Mesenchymal stem cell (in vitro differentiated cells and primary cell): ENCODE measurements at places on chromosomes 16 and 17.

DNA sequence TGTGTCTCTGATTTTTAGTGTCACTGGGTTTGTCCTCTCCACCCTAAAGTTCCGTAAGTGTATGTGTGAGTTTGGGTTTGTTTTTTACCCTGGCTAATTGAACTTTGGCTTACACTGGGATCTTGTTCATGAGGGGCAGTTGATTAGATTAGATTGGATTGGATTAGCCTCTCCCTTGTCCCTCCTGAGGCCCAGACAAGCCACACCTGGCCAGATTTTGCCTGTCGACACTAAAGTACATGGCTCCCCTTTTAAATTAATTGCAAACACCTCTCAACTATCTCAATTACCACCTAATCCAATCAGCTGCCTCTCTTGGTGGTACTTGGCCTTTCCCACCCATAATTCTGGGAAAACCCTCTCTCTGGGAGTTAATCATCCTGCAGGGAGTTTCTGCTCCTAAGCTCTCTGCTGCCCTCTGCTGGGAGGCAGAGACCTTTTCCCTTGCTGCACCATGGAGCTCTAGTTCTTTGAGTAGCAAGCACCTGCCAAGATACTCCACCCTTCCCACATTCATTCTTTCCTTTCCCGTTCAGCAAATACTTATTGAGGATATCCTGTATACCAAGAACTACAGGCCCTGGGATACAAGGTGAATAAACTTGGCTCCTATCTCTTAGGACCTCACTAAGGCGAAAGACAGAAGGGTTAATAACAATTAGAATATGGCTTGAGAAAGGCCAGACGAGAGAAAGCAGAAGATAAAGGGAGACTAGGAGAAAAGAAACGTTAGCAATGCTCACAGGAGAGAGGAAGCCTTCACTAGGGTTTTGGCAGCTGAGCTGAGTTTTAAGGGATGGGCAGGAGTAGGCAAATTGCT, 60.0 kb upstream of the MPHOSPH6 start:
- peak; percentile 72 for DNase-seq

- no peak for DNase-seq
These were observed 69.1 kb upstream of the PMFBP1 start for GRCh38 chr16:72241008-72241407.

DNA sequence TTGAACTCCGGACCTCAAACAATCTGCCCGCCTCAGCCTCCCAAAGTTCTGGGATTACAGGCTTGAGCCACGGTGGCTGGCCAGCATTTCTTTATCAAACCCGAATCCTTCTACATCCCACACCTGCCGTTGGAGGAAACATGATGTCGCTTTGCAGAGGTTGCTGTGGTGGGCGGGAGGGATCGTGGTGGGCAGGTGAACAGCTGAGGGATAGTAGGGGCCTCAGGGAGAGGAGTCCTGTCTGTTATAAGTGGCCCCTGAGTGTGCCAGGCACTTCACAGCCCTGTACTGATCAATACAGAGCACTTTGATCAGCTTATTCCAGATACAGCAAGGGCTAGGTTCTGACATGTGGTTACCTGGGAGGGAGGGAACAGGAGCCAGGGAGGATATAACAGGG, 76.5 kb downstream of the CYLD start:
- DNase-seq = no peak

GRCh38 chr17:61253362-61253761, 146.3 kb upstream of the TBX2 start:
- no peak for DNase-seq

- DNase-seq = peak; percentile 9
These were observed 1.0 kb downstream of the MSI2 start for GRCh38 chr17:57257195-57257894.

DNA sequence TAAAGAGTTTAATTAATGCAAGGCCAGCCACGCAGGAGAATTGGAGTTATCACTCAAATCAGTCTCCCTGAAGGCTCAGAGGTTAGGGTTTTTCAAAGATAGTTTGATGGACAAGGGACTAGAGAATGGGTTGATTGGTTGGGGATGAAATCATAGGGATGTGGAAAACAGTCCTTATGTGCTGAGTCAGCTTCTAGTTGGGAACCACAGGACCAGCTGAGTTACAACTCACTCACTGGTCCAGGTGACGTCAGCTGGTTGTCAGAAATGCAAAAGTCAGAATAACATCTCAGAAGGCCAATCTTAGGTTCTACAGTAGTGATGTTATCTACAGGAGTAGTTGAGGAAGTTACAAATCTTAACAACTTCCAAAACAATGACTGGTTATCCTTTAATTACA, 47.6 kb downstream of the CPD start:
- no peak for DNase-seq

GRCh38 chr17:61442878-61443474, 9.2 kb upstream of the TBX4 start:
- DNase-seq = no peak

GRCh38 chr16:71350821-71351557, 7.5 kb upstream of the CALB2 start:
- DNase-seq = no peak

- DNase-seq = no peak
These were observed 16.2 kb downstream of the CCDC42 start for GRCh38 chr17:8728251-8728938.

- no peak for DNase-seq
These were observed 40.2 kb upstream of the BHLHA9 start for GRCh38 chr17:1229900-1230501.

DNA sequence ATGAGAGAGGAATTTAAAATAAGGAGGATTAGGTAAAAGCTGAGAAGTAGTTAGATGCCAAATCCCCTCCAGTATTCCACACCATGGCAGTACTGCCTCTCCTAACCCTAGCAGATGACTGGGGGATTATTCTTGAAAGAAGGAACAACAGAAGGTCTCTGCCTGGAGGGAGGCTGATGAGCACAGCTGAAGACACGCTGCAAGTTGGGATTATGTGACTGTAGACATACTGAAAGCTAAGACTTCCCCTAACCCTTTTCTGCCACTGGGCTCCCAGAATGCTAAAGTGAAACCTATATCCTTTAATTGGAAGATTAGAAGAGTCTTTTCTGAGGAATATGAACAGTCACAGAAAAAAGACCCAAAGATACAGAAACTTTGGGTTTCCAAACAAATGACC, 27.7 kb upstream of the SLC46A1 start:
- no peak for DNase-seq

- DNase-seq = no peak
These were observed 27.1 kb downstream of the PMP22 start for GRCh38 chr17:15238057-15238456.

DNA sequence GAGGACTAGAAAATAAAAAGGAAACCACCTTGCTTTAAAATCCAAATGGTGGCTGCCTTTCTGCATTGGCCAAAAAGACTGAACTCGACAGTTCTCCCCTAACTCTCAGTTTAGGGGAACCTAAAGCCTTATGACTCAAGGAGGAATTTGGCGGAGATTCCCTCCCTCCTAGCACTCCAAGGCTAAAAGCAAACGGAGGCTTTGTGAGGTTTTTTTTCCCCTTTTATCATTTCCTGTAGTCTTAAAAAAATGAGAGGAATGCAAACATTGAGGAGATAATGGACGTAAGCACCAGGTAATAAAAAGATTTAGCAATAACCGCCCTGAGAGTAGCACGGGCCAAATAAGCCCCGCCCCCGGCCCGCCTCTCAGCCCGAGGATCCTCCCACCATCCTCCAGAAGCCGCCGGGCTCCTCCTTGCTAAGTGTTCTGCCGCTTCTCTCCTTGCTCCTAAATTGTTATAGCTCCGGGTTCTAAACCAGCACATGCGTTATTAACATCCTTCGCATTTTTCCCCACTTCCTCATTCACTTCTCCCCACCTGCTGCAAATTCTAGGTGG, 5.8 kb upstream of the KIFC3 start:
- DNase-seq = peak; percentile 87

DNA sequence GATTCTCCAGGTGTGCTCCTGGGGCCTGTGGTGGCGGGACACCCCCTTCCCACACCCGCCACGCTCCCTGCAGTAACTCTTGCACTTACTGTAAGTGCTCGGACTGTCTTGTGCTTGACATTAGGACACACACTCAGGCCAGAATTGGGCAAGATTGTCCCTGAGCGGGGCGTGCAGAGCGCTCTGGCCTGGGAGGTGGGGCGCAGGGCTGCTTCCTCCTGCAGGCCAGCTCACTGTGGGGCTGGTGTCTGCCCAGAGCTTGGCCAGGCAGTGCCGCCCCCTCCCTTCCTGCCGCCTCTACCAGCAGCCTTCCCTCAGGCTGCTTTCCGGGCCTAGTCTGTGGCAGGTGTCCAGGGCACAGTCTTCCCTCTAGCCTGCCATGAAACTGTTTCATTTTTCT, 6.1 kb upstream of the ATP6V0C start:
- DNase-seq = no peak

- DNase-seq = peak; percentile 81
These were observed 25.6 kb downstream of the PIEZO1 start for GRCh38 chr16:88759245-88759975.

DNA sequence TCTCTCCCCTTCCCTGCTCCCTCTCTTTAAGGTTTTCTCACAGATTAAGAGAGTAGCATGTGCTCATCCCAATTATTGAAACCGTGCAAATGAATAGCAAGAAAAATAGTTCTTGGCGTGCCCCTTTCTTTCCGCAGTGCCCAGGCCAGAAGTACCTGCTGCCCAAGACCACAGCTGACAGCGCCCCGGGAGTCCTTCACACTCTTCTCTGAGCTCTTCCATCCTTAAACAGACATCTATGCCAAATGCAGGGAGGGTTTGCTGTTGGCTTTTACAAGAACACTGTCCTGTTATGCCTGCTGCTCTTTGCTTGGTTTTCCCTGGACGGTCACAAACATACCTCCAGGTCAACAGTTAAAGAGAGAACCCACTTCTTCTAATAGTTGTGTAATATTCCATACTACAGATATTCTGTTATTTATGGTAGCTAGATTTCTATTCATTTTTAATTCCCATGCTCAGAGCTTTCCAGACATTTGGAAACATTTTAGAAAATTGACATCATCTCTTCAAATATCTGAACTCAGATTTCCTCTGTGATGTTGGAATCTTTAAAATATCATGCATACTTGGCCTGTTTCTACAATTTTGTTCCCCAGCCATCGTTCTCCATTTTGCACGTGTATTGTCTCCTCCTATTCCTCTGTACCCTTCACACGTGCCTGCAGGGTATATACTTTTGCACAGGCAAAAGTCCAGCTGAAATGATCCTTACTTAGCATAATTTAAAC, 416.7 kb downstream of the WWOX start:
- DNase-seq = no peak

DNA sequence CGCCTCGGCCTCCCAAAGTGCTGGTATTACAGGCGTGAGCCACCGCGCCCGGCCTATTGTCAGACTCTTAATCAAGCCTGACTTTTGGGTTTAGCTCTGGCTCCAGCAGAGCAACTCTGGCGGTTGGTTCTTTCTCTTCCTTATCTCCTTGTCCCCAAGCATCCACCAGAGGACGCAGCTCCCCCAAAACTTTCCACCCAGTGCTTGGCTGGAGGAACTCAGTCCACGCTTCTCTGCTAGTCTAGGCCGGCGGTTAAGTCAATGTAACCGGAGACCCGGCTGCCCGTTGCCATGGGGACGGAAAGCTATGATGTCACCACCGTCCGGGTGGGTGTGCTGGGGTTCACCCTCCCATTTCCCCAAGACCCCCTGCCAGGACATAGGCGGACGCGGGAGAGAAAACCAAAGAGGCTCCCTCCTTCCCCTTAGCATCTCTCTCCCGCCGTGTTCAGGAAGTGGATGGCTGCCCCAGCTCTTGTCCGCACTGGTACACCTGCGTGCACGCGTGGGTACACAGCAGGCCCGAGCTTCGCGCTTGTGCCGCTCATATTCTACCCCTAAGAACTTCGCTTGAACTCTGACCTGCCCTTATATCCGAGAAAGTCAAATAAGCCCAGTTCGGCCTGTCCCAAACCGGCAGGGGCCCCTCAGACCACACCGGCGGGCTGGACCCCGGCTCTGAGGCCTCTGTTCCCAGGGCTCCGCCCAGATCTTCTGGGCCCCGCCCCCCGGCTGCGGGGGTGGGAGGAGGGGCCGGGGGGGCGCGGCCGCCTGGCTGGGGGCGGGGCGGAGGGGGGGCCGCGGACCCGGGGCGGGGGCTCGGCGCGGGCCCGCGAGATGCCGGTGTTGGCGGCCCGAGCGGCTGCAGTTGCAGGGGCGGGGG, at the start of gene RND2:
Gene RND2, plus strand, starts transcription at position 825 of the 883 bp plus-strand sequence. CDS start 117 bp downstream, outside the sequence.
- DNase-seq = peak; percentile 98

DNA sequence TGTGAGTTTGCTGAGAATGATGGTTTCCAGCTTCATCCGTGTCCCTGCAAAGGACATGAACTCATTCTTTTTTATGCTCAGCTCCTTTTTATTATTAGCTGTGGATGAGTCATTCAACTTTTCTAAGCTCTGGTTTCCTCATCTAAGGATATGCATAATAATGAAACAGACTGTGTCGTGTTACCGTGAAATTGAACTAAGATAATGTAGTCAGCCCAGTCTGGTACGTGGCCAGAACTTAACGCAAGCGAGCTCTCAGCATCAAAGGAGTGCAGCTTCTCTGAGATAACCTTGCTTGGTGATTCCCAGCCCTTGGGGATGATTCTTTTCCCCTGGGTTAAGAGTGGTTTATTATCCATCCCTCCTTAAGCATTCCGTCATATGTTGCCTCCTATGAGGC, 454.3 kb upstream of the EEF2KMT start:
- DNase-seq = no peak

GRCh38 chr16:48535831-48536613, 74.0 kb downstream of the N4BP1 start:
- DNase-seq = peak; percentile 73

- no peak for DNase-seq
These were observed 36.6 kb upstream of the CHMP6 start for GRCh38 chr17:80955078-80955477.

- peak; percentile 14 for DNase-seq
These were observed 1.4 kb downstream of the PPP1R9B start for GRCh38 chr17:50149091-50149416.

DNA sequence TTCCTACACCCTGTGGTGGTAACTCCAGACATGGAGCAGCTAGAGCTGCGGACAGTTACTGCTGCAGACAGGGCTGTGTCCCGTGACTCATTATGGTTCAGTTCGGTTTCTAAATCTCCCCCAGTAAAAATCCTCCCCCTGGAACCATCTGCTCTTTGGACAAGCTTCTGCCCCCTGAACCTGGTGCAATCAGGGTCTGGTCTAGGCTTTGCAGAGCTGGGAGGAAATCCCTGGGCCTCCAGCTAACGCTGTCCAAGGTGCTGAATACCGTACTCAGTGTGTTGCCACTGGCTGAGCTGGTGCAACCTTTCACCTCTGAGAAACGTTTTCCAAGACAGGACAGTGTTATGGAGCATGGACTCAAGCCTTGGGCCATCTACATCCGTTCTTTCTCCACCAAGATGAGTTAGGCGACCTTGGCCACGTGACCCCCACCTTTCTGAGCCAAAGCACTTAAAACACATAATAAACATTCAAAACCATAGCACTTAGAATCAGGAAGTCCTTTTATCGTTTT, 142.0 kb downstream of the CPPED1 start:
- peak; percentile 41 for DNase-seq

DNA sequence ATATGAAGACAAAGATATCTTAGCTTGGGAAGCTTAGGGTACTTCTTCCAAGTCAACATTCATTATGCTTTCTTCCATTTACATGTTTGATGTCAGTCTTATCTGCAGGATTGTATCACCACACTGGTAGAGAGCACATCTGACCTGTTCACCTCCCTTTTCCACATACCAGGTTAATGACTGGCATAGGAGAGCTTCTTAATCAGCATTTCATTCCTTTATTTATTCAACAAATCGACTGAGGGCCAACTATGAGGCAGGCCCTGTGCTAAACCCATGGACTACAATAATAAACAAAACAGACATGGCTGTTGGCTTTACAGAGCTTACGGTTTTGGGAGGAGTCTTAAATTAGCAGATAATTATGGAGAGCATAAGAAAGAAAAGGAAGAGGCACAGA, 378.1 kb upstream of the CDH11 start:
- no peak for DNase-seq
